ENCODE measurements at places on chromosomes 7 and 10. TPM values are rescaled to one million over a fixed set of nuclear protein-coding genes. Genes with fewer than 3 reads are reported as not detected.

- DNase-seq: no peak
Measured at GRCh38 chr7:25574828-25575227, 346.5 kb upstream of the NPVF start.

- no peak for DNase-seq
Measured at GRCh38 chr10:59524348-59524747, 162.0 kb upstream of the FAM13C start.

- DNase-seq: no peak
Measured at GRCh38 chr10:27819781-27820531, 74.3 kb upstream of the MKX start.

GRCh38 chr10:121683816-121684215, 85.6 kb upstream of the FGFR2 start:
- no peak for DNase-seq

DNA sequence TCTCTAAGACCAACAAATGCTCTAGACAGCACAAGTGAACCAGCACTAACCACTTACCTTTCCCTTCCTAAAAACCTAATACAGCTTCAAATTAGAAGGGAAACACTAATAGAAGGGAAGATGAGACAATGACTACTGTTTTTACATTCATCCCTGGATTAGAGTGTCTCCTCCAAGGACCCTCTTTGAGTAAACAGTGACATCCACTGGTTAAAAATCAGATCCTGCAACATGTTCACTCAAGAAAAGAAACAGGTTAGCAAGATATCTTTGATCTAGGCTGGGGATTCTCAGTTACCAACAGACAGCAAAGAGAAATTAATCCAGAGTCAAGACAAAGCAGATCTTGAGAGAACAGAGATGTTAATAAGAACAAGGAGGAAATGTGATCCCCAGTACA, 177.7 kb upstream of the GHITM start:
- no peak for DNase-seq

DNA sequence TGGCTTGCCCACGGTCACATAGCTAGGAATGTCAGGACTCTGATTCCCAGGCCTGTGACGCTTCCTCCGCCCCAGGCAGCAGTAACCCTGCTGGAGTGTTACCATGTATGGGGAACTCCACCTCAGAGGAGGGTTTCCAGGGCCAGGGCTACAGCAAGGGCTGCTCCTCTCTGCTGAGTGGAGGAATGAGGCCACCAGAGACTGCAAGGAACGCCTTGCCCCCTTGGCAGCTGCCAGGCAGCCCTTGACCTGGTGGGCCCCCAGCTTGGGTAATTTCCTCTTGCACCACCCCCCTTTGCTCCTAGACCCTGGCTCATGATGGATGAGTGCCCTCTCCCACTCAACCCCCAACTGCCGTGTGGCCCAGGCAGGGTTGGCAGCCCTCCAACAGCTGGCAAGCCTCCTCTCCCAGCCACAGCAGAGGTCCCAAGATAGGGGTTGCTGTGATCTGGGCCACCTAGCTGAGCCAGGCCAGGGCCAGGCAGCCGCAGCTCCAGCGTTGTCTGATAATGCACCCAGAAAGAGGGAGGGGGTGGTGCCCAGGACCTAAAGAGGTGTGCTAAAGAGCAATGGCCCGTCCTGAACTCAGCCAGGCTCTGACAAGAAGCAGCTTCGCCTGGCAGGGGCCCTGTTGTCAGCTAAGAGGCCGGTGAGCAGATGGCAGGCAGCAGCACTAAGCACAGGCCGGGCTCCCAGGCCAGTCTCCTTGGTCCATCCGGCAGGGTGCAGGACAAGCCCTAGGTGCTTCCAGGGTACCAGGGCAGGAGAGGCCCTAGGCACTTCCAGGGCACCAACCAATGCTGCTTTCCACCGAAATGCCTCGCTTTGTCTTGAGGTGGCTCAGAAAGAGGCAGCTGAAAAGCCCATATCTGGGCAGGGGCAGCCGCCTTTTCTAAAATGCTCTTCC, 35.4 kb downstream of the DRGX start:
- DNase-seq: no peak

DNA sequence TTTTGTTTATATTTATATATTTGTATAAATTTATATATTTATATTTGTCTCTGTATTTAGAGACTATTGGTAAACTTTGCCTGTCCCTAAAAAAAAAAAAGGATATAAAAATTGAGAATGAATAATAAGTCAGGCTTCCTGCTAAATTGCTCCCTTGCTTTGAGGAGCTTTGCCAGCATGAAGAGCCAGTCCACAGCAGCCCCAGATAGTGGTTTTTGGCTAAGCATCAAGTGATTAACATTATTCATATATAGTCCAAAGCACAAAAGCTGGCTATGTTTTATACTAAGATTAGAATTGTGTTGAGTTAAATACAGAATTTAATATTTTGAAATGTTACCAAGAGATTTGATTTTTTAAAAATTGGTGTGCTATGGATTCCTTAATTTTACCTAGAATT, 264.9 kb upstream of the FERD3L start:
- DNase-seq: no peak

DNA sequence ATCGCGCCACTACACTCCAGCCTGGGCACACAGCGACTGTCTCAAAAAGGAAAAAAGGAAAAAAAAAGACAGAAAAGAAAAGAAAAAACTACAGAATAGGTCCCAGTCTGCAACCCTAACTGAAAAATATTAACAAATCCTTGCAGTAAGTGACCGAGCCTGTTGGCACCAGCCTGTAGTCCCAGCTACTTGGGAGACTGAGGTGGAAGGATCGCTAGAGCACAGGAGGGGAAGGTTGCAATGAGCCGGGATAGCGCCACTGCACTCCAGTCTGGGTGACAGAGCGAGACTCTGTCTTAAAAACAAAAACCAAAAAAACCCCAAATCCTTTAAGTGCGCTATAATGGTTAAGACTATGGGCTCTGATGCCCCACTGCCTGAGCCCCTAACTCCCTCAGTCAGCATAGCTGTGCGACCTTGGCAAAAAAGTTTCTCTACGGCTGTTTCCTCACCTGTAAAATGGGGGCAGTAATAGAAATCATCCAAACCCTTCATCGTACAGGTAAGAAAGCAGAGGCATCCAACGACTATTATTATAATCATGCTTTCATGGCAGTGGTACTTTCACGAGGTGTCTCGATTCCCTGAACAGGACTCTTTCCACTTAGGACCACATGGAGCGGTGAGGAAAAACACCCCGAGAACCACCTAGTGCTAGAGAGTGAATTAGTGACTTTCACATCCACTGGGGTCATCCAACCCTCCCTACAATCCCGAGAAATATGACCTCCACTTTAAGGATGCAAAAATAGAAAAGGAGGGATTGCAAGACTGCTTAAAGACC, 755 bp downstream of the TOMM7 start:
- DNase-seq: no peak

- no peak for DNase-seq
Measured at GRCh38 chr7:7175075-7175695, 7.2 kb upstream of the C1GALT1 start.

GRCh38 chr10:42962110-42962901, 114.6 kb upstream of the RET start:
- DNase-seq: no peak

DNA sequence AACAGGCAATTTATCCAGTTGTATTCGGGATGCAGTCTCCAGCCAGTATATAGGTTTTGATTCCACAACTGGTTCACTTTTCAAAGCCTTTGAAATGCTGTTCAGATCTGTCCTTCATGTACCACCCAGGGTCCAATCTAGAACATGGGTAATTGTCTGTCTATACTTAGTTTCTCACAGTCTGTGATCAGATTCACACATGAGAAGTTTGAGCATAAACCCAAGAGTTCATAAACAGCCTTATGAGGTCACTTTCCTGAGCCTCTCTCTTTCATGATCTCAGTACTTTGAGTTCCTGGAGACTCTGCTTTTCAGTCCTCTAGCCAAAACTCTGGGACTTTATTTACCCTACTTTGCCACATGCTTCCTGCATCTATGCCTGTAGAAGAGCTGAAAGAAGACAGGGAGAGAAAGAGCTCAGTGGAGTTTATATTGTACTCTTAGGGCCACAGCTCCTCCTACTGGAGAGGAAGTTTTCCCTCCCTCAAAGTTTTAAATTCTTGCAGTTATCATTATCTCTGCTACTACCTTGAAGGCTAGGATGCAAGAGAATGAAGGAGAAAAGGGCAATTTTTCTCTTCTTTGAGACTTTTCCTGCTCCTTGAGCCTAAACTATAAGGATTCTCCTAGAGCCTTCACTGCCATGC, 172.0 kb downstream of the ZEB1 start:
- no peak for DNase-seq

DNA sequence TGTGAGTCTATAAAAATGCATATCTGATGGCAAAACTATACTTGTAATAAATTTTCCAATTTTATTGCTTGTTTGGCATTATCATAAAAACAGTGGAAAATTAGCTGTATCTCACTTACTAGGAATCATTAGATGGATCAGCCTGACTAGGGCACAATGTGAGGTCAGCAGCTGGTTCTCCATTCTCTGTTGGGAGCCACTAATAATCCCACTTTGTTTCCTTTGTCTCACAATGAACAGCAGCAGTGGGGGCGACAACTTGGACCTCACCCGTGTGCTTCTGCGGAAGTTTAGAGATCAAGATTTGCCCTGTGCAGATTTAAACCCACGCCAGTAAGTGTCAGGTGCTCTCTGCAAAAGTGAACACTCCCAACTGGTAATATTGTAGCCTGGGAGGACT, 295.5 kb downstream of the ABCA13 start:
- DNase-seq: no peak

GRCh38 chr7:18890134-18890533, 227.3 kb downstream of the TWIST1 start:
- DNase-seq: no peak

DNA sequence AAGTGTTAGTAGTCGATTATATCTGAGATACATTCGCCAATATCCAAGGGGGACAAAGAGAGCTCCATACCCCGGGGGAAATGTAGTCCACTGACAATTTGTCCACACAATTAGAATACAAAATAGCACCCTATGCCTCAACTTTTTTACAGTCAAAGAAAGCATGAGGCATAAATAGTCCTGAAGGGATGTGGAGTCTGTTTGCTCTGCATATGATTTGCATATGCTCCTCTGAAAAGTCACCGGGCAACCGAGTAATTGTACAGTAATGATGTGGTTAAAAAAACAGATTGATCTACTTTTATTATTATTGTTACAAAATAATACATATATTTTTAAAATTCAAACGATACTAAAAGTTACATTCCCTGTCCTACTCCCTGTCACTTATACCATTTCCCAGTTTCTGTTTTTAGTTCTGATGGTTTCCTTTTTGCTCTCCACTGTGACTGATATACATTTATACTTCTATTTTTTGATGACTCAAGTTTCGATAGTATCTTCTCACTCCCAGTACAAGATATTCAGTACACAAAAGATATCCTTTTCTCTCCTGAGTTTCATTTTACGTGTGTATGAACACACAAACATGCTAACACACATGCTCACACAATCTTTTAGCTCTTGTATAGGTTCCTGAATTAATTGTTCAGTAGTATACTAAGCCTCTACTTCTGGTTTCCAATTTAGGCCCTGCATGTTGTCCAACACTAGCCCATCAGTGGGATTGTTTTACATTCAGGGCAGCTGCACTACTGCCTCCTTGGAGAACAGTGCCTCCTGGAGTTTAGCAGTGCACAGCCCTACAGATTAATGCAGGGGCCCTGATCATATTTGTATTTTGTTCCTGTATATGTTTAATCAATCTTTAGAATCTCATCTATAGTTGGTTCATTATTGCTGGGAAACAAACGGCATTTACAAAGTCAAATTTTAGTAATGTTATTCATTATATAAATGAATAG, 130.9 kb downstream of the TES start:
- no peak for DNase-seq

GRCh38 chr7:157769086-157769485, 432.3 kb downstream of the DNAJB6 start:
- DNase-seq: no peak

- peak; percentile 13 for DNase-seq
Measured at GRCh38 chr7:64872351-64873154, 30.5 kb upstream of the ZNF273 start.

GRCh38 chr7:14583518-14583917, 319.0 kb downstream of the DGKB start:
- DNase-seq: no peak

- DNase-seq: no peak
Measured at GRCh38 chr10:124728830-124729661, 15.1 kb downstream of the FAM53B start.

- DNase-seq: no peak
Measured at GRCh38 chr7:1492640-1493039, 11.5 kb downstream of the INTS1 start.

DNA sequence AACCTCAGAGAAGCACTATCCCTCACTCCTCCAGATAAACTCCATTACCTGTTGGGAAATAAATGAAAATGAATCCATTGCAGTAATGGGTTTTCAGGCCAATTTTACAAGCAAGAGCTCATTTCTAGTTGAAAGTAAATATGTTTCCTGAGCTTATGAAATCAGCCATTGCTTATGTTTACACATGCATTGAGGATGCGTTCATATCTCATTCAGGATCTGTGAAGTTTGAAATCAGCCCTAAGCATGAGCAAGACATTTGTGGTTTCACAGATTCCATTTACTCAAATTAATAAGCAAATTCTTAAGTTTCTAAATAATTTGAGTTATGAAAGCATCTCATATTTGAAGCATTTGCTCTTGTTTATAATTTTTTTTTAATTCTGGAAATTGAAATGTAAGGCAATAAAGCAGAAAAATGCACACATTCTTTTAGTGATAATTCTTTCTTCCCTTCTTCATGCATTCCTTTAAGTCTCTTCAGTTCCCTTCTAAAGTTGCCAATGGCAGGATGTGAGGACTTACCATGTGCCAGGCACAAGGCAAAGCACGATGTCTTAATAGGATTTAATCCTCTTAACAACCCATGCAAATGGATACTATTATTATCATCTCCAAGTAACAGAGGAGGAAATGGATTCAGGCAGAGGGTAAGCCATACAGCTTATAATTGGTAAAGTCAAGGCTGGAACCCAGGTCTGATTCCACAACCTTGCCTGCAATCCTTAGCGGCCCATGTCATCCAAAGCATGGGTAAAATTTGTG, 35.0 kb upstream of the CTTNBP2 start:
- no peak for DNase-seq

DNA sequence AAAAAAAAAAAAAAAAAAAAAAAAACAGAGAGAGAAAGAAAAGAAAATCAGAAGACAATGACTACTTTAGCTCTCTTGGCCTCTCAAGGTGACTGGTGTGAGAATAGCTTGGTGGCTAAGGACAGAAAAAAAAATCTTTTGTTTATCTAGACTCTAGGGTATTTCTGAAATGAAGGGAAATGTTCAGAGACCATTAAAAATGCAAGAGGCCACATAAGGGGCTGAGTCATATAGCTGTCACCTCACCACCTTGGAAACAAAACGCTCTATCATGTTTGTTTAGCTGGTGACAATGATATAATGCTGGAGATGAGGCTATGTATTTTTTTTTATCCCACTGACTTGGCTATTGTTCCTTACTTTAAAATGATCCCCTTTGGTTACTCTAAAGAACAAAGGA, 287.0 kb upstream of the CDC14C start:
- no peak for DNase-seq

- no peak for DNase-seq
Measured at GRCh38 chr7:22114440-22114981, 168.8 kb upstream of the CDCA7L start.

- DNase-seq: no peak
Measured at GRCh38 chr10:84563355-84563754, 235.0 kb downstream of the CCSER2 start.

The PRSS37 gene
- not detected for total RNA-seq

The NOS3 gene
- total RNA-seq: 5.9 TPM

The ADCYAP1R1 gene
- total RNA-seq: not detected

The PRF1 gene
- 1,641 TPM for total RNA-seq

The PNLIPRP2 gene
- total RNA-seq: not detected

The MACROH2A2 gene
- total RNA-seq: 1.1 TPM

The CACNA2D1 gene
- total RNA-seq: not detected

The UCN3 gene
- not detected for total RNA-seq
